ENCODE measurements at places on chromosomes 13 and 19.

DNA sequence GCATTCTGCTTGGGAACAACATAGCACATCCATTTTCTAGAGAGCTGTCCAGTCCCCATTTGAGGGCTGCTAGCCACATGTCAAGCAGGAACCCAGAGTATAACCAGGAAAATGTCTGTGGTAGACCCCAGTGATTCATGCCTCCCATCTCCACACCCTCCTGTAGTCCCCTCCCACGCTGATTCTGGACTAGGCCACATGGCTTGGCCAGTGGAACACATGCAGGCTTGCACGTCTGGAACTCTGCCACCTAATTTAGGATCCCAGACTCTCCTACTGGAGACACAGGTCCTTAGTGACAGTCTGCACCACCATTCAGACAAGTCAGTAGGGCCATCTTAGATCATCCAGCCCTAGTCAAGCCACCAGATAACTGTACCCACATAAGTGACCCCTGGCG lies 149.8 kb downstream of the ZIC5 start:
- DNase-seq = no peak

GRCh38 chr19:28319918-28320317 lies 893.0 kb downstream of the UQCRFS1 start:
- DNase-seq = no peak

GRCh38 chr19:33403221-33403972 lies 29.9 kb downstream of the CEBPG start:
- DNase-seq = no peak

DNA sequence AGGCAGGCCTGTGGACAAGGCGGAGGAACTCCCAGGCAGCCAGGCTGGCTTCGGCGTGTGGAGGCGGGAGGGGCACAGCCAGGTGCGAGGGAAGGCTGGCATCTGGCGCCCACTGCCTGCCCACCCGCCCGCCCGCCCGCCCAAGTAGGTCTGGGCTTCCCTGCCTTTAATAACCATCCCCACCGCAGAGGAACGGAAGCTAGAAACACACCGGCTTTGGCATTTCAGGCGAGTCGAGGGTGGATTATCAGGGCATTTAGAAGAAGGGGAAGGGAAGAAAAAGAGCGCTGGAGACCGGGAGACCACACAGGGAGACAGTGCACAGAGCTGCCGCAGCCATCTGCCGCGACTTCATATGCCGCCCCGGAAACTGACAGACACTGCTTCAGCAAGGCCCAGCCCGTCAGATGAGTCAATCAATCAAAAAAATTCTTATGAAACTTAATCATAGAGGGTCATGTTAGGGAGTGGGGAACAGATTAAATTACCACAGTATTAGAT lies 199.7 kb downstream of the TSHZ3 start:
- DNase-seq = no peak

DNA sequence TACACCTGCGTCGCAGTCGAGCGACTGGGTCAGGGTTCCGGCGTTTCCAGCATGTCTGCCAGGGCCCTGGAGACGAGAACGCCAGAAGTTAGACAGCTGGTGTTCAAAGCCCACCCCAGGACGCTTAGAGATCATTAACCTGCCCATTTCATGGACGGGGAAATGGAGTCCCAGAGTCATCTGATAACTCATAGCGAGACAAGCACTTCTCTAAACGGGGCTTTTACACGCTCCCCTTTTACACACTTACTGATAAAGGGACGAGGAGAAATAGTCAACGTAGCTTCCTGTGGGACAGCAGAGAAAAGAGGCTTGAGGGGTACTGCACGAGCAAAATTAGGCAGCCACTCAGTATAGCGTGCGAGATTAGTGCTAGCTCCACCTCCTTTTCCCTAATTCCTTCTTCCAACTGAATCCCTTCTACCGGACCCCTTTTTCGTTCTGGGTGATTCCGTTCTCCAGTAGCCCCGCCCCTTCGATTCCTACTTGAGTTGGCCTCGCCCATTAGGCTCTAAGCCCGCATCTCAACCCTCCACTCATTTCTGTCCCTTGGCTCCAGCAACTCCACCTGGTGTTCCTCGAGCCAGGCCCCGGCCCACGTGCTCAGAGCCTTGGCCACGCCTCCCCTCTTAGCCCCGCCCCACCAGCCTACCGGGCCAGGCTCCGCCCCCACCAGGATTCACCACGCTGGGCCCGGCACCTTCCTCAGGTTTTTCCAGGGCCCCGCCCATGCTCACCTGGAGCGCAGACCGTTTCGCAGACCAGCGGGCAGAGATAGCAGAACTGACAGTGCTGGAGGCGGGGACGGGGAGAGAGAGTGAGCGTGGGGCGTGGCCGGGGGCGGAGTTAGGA lies 3.7 kb downstream of the HRC start:
- DNase-seq = no peak

DNA sequence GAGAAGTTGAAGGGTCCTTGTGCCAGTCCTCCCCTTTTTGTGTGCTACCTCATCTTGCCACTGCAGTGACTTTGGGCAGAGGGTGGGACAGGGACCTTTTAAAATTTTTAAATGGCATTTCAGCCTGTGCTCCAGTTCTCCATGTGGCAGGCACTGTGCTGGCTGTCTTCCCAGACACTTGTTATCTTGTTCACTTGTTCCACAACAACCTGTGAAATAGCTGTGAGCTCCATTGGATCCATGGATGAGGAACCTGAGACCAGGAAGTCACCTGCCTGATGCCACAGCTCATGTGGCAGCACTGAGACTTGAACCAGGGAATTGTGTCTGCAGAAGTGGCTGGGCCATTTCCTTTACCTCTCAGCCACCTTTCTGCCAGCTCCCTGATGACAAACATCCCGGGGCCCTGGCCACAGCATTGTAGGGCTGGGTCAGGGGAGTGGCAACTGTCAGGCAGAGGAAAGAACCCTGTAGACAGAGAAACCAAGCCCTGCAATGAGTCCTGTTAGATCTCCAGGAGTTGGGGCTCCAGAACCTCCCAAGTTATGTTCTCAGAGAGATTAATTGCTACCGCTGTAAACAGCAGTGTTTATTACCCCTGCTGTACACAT lies 6.4 kb downstream of the EGLN2 start:
- DNase-seq = peak; percentile 69

GRCh38 chr13:111389621-111390521 lies 69.4 kb downstream of the TEX29 start:
- DNase-seq = no peak

- DNase-seq = no peak
Measured at GRCh38 chr19:28486926-28487325, 726.0 kb downstream of the UQCRFS1 start.

GRCh38 chr13:114010401-114011101 lies 36.7 kb upstream of the C13orf46 start:
- DNase-seq = no peak

DNA sequence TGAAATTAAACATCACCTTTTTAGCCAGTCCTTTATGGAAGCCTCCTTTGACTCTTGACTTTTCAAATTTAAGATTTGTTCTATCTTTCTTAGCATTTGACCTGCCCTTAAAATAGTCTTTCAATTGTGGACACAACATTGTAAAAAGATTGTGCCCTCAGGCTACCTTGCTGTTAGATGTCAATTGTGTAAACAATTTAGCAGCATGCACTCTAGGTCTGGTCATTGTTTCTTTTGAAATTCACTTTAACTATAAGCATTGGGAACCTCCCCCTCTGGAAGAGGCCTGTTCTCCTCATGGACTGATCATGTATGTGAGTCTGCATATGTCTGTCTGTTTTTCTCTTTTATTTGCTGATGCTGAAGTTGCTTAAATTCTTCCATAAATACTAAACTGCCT lies 31.5 kb upstream of the PABPC3 start:
- DNase-seq = no peak

GRCh38 chr13:113145496-113145895 lies 13.0 kb upstream of the PROZ start:
- DNase-seq = no peak

DNA sequence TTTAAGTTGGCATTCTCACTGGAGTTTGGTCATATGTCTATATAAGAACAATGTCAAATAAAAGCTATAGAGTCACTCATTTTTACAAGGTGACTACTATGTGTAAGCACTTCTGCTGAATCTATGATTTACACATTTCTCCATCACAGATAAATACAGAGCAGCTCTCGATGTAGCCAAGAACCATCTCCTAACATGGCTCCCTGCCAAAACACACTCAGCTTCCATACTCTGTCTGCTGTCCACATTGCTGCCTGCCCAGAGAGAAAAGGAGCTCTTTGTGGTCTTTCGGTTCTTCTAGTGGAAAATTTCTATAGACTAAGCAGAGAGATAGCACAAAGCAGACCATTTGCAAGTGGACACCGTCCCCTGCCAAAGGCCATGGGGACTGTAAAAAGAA lies 190.9 kb upstream of the KLF12 start:
- no peak for DNase-seq

DNA sequence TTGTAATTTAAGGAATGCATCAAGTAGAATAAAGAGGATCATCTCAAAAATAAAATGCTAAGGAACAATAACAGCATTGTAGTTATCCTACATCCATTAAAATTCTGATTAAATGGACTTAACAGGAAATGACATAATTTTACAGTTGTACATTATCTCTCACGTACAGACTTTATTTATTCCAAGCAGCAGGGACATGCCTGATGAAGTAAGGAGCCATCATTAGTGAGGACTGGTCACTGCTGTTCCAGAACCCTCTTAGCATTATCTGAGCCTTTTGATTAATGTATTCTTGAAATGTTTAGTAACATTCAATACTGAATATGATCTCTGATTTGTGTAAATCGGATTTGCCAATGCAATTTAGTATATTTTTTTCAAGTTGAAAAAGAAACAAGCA lies 516.1 kb downstream of the DACH1 start:
- no peak for DNase-seq

DNA sequence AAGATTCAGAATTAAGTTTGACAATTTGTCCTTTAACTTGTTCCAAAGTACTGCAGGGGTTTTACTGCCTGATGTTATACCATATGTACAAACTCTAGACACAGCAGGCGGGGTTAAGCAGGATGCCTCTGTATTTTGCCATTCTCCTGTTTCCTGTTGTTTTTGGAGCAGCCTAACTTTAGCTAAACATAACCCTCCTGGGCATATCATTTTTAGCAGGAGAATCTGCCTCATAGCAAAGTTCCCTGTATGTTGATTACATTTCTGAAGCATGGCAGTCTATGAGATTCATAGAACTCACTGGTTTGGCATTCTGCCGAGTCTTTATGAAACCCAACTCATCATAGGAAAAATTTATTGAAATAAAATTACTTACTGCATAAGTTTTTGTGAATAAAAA lies 5.2 kb downstream of the LHFPL6 start:
- no peak for DNase-seq

DNA sequence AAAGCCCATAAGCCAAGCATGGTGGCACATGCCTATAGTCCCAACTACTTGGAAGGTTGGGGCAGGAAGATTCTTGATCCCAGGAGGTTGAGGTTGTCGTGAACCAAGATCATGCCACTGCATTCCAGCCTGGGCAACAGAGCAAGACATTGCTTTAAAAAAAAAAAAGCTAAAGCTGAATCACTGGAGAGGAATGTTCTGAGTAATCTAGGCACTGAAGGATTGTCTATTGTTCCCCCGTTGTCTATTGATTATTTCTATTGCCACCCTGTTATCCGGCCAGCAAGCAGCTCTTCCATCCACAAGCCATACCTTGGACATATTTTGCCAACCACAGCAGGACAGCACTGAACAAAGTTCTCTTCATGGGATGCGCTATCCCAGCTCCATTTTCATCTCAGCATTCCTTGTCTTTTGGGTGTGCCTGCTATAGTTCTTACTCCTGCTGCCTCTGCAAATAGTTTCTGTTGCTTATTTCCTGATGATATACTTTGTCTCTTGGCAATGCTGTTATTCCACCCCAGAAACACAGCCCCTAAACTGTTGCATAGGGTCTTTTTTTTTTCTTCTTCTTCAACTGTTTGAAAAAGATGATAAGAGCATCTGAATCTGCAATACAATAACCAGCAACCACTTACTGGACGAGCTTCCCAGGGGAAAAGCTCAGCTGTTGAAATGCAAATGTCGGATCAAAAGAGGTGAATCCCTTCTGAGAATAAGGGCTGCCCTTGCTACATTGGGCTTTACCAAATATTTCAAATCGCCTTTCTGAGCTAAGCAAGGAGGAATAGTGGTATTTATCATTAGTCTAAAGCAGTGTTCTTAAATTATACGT lies 22.2 kb upstream of the SIAH3 start:
- no peak for DNase-seq

DNA sequence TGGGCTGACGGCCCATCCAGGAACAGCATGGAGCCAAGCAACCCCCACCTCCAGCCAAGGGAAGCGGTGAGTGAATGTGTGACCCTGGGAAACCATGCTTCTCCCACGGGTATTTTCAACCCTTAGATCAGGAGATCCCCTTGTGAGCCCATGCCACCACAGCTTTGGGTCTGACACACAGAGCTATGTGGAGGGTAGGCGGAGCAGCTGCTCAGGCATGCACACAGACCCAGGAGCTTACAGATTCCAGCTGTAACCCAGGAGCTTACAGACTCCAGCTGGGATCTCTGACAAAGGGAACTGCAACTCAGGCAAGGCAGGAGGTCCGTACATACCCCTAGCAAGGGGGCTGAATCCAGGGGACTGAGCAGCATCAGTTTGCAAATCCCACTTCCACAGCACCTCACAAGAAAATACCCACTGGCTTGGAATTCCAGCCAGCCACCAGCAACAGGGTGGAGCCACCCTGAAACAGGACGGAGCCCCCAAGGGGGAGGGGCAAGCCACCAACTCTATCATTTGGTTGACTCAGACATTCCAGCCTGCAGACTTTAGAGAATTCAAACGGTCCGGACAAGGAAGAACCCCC lies 40.8 kb upstream of the RFXAP start:
- DNase-seq = no peak

- no peak for DNase-seq
Measured at GRCh38 chr19:3467437-3468198, 12.7 kb downstream of the SMIM24 start.

DNA sequence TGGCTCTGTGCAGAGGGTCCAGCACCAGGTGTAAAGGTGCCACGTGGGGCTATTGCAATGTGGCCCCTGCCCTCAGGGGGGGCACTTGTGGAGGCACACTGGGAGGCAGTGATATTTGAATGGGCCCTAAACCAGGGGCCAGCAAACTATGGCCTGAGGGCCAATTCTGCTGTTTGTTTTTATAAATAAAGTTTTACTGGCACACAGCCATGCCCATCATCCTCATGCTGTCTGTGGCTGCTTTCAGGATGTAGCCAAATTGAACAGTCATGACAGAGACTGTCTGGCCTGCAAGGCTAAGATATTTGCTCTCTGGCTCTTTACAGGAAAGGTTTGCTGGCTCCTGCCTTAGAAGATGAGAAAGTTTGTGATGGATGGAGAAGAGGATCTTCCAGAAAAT lies 33.9 kb upstream of the RANBP3 start:
- DNase-seq = no peak
